ENCODE measurements at places on chromosomes 13 and 19.

GRCh38 chr13:110932588-110932987 lies 17.7 kb upstream of the ANKRD10 start:
- no peak for DNase-seq

DNA sequence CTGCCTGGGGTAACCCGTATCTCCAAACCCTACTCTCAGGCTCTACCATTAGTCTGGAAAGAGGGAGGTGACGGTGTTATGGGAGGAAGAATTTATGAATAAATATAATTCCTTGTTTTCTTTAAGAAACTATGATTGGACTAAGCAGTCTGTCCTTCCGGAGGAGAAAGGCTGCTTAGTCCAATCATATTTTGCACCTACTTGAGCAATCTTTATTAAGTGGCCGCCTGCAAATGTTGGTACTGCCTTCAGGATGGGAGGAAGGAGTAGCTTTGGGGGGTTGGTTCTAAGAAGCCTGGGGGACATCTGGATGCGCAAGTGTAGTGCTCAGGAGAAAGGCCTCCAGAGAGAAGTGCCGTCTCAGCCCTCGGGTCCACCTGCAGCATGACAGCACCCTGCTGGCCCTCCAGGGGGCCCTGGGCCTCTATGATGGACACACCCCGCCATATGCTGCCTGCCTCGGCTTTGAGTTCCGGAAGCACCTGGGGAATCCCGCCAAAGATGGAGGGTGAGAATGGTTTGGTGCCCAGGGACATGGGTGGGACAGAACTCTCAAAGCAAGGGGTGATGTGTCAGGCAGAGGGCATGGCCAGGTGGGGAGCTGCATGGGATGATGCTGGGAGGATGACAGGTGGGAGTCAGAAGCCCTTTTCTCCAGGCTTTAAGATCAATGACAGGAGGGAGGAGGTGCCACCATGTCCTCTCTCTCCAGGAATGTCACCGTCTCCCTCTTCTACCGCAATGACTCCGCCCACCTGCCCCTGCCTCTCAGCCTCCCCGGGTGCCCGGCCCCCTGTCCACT lies 4.1 kb downstream of the ACP4 start:
- no peak for DNase-seq

DNA sequence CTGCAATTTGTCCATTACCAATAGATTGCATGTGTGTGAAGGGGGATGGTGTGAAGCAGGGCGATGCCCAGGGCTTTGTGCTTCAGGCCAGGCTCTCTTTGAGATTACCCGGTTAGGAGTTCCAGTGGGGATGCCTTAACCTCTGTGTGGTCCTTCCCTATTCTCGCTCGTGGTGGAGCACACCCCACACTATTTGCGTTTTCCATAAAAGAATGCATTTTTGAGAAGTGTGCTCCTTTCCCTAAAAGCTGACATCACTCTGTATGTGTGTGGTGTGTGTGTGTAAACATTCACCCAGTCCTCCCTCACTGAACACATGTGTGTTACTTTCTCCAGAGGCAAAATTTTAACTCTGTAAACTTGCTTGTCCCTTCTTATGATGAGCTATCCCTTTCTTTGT lies 308.3 kb downstream of the SLC7A1 start:
- DNase-seq, result no peak

- DNase-seq, result no peak
Observed at GRCh38 chr19:37999309-38000213, 92.6 kb downstream of the SIPA1L3 start.

DNA sequence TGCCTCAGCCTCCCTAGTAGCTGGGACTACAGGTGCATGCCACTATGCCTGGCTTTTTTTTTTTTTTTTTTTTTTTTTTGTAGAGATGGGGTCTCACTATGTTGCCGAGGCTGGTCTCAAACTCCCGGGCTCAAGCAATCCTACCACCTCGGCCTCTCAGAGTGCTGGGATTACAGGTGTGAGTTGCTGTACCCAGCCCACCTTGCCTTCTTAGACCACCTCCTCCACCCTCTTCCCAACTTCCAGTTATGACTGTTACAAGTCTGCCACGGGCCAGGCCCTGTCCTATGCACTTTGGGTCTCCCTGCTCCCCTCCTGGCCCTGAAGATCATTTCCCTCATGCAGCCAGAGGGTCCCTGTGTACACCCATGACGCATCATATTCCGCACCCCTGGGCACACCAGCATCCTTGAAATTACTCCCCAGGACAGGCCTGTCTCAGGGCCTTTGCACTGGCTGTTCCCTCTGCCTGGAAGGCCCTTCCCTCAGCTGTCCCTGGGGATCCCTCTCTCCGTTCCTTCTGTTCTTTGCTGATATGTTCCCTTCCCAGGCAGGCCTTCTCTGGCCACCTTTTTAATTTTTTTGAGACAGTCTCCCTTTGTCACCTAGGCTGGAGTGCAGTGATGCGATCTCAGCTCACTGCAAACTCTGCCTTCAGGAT lies 3.0 kb downstream of the LGALS4 start:
- DNase-seq, result no peak

DNA sequence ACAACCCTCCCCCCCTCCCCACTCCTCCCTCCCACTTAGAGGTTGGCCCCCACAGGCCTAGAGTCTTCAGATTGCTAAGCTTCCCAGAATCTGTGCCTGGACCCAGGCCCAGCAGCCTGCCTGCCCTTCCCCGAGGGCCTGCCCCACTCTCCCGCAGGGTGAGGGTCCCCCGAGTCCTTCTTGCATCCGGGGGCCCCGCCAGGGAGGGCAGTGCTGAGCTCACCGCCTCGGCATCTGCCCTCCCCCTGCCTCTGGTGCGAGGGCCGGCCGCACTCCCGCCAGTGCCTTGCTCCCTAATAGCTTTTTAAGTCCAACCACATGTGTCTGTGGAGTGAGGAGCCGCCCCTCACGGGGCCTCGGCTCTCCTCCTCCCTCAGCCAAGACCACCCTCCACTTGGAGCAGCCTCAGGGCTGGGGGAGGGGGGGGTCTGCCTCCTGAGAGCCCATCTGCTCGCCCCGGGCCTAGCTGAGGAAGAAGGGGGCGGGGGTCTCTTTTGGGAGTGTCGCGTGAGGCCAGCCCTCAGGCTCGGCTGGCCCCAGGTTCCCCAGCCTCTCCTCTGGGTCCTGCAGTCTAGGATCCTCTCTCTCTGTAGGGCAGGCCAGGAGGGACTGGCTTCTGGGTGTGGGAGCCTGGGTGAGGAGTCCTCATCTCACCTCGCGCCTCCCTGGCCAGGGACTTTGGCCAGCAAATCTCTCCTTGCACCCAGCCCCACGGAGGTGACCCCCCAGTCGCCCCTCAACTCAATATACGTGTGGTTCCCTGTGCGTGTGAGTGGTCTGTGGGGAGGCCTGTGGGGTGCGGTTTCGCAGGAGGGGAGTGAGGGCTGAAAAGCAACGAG lies 47.2 kb downstream of the LYL1 start:
- no peak for DNase-seq

GRCh38 chr19:18122424-18122823 lies 24.8 kb downstream of the MAST3 start:
- no peak for DNase-seq

GRCh38 chr13:110197471-110197870 lies 109.5 kb downstream of the COL4A1 start:
- no peak for DNase-seq

GRCh38 chr13:108733022-108733560 lies 103.7 kb downstream of the MYO16 start:
- DNase-seq, result no peak

DNA sequence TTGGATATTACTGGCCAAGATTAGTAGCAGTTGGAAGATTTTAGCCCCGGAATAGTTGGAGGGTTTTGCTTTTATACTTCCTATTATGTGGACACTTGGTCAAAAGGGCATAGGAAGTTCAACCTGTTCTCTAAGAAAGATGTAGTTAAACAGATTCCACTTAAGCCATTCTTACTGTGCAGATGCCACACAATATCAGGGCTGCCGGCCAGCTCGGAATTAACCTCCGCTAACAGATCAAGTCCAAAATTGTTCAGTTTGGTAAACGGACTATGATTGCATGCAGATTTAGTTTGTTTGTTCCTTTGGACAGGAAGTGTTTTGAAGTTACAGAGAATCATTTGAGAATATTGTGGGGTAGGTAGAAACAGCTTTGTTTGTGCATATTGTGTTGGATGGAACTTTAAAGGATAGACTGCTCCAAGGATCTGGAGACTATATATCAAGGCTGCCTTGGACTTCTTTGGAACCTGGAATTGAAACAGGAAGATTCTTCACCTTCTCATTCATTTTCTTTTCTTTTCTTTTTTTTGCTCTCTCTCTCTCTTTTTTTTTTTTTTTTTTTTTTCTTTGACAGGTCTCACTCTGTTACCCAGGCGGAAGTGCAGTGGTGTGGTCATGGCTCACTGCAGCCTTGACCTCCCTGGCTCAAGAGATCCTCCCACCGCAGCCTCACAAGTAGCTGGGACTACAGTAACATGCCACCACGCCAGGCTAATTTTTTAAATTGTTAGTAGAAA lies 5.0 kb upstream of the SPRY2 start:
- no peak for DNase-seq

DNA sequence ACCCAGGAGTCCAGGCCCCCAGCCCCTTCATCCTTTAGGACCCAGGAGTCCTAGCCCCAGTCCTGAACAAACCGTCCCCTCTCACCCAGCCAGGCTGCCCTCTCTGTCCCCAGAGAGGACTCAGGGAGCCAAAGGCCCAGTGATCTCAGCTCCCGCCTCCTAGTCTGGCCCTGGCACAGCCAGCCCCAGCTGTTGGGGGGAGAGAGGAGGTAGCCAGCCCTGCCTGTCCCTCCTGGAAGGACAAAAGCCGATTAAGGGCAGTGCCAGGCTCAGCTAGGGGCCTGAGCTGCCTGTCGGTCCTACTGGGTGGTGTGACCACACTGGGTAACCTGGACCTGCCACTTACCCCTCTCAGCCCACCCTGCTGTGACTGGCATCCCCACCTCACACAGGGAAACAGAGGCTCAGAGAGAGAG lies 14.5 kb downstream of the LIPE start:
- DNase-seq, result no peak

DNA sequence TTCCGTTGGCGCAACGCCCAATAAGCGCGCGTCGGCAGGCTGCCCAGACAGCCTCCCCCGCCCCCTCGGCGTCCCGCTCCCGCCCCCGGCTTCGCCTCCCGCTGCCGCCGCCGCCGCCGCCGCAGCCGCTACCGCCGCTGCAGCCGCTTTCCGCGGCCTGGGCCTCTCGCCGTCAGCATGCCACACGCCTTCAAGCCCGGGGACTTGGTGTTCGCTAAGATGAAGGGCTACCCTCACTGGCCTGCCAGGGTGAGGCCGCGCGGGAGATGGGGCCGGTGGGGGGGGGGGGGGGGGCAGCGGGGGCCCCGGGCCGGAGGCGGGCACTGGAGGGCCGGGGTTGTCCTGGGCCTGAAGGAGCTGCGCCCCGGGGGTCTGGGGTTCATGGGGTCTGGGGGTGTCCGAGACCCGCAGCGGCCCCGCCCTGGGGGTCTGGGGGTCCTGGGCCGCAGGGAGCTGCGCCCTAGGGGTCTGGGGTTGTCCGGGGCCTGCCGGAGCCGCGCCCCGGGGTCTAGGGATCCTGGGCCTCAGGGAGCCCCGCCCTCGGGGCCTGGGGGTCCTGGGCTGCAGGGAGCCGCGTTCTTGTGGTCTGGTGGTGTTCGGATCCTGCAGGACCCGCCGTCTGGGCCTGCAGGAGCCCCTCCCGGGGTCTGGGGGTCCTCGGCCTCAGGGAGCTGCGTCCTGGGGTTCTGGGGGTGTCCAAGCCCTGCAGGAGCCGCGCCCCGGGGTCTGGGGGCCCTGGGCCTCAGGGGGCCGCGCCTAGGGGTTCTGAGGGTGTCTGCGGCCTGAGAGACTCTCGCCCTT lies at the start of gene HDGFL2:
HDGFL2 (plus strand) TSS at position 124 of the 801 bp plus-strand sequence; CDS start at position 178, 54 bp downstream.
- no peak for DNase-seq

DNA sequence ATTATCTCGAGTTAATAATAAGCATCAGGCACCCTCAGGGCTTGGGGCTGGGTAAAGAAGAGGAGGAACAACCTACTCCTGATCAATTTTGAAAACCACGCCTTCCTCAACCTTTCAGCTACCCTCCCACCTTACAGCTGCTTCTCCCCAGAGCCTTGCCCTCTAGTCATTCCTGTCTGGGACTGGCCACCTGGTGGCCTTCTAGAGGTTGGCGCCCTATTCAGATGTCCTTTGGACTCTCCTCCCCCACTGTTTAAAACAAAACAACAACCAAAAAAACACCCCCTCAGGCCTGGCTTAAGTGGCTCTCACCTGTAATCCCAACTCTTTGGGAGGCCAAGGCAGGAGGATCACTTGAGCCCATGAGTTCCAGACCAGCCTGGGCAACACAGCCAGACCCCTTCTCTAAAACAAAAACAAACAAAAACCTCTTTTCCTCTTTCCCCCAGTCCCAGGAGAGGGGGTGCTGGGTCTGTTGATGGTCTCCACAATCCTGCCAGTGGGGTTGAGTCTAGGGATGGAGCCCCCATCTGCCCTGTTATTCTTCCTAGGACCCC lies 62.3 kb downstream of the CCDC70 start:
- DNase-seq, result no peak

DNA sequence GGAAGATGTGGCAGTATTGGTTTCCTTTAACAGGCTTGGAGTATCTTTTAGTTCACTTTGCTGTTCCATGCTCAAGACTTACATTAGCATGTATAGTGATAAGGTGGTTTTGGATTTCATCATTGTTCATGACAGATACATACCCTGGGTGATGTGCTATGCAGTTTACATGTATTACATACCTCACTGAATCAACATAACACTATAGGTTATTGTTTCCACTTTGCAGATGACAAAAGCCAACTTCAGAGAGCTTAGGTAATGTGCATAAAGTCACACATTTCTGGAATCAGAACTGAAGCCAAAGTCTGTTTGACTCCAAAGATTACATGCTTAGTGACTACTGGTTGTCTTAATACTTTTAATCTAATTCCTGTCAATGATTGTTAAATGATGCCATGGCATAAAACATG lies 7.1 kb downstream of the COMMD6 start:
- no peak for DNase-seq

- DNase-seq, result no peak
Observed at GRCh38 chr19:36151144-36152018, 866 bp downstream of the COX7A1 start.

- DNase-seq, result no peak
Observed at GRCh38 chr13:23140492-23140891, 40.3 kb upstream of the SGCG start.

- peak; percentile 52 for DNase-seq
Observed at GRCh38 chr19:21483589-21484170, 21.7 kb upstream of the ZNF429 start.

DNA sequence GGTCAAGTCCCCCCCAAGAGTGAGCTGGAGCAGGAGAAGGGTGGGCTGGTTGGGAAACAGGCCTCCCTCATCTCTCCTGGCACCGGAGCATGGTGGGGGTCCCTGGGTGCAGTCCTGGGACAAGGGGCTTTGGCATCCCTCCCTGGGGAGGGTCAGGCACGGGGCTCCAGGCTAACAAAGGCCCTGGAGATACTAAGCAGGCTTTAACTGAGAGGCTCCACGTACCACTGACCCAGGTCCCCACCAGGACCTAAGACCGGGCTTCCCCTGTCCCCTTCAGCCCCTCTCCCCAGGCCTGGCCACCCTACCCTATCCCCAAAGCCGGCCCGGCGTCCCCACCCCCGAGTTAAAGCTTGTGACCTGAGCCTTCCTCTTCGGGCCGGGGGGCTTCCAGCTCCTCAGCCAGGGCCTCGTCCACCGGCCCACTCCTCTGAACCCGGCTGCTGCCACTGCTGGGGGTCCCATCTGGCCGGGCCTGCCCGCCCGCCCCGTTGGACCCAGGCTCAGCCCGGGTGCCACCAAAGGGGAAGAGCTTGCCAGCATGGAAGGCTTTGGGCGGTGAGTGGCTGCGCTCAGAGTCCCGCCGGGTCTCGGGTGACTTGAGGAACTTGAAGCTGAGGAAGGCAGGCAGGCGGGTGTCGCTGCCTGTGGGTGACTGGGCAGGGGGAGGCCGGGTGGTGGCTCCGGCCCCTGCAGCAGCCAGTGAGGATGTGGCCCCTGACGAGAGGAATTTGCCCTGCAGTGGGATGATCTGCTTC lies 10.1 kb downstream of the ANO8 start:
- DNase-seq, result no peak

Data from T follicular helper cell (primary cell).